Effector memory CD4-positive, alpha-beta T cell (primary cell): ENCODE measurements at places on chromosomes 4 and X.

GRCh38 chrX:103817502-103817901 is 14.6 kb downstream of the RAB9B start:
- H3K4me1 ChIP-seq: no peaks in the 10 kb centered on the region
- no peaks in the 10 kb centered on the region for H3K36me3 ChIP-seq
- no peaks in the 10 kb centered on the region for H3K27me3 ChIP-seq

DNA sequence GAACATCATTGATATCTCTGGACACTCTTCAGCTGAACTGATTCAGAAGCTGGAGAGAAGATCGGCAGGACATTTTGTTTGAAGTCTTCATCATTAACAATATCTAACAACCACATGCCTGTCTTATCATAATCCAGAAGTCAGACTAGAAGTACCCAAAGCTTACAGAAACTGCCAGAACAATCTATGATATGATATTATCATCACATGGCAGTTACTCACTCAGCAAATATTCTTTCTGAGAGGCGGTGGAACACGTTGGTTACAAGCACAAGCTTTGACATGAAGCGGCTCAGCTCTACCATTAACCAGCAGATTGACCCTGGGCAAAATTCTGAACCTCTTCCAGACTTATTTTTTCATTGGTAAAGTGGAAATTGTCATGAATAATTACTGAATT is 69.4 kb upstream of the KIT start:
- H3K4me3 ChIP-seq: no peak overlapping the region
- no peak overlapping the region for H3K27ac ChIP-seq
- no peaks in the 10 kb centered on the region for H3K27me3 ChIP-seq
- no peaks in the 10 kb centered on the region for H3K36me3 ChIP-seq
- no peaks in the 10 kb centered on the region for H3K4me1 ChIP-seq

- H3K36me3 ChIP-seq: no peaks in the 10 kb centered on the region
- no peak overlapping the region for H3K4me3 ChIP-seq
- H3K4me1 ChIP-seq: no peaks in the 10 kb centered on the region
- no peak overlapping the region for H3K27ac ChIP-seq
- no peak for DNase-seq
Observed at GRCh38 chrX:69177511-69178162, 12.4 kb upstream of the PJA1 start.

DNA sequence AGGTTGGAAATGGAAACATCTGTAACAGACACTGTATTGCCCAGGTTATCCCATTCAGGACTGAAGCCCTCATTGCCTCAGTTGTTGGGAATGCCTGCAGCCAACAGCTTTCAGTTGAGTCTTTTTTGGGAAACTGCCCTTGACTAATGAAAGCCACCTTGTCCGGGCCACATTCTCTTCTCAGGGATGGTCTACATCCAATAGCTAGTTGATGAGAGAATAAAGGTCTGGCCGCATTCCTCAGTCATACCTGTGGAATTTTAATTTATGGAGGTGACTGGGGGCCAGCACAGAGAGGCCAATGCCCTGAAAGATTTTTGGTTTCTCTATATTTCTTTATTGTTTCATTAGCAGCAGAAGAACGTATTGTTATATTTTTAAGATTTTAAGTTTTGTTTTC is 147.6 kb upstream of the MSX1 start:
- H3K4me1 ChIP-seq: no peaks in the 10 kb centered on the region
- DNase-seq: no peak
- H3K27me3 ChIP-seq: no peaks in the 10 kb centered on the region
- no peaks in the 10 kb centered on the region for H3K36me3 ChIP-seq

DNA sequence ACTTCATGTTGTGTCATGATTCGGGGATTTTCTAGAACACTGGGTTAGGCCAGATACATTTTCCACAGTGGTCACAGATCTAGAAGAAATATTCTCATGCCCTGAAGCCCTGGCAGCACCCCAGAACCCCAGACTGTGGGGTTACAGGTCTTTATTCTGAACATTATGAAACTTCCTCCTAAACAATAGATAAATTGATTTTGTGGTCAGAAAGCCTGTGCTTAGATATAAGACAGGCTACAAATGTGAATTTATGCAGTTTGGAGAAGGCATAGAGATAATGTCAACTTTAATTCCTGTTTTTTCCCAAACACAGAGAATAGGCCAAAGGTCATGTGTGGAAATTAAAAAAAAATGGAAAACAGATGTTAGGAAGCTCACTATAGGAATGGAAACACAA is 492.9 kb downstream of the SPRY1 start:
- no peaks in the 10 kb centered on the region for H3K4me1 ChIP-seq
- H3K27me3 ChIP-seq: no peaks in the 10 kb centered on the region
- DNase-seq: no peak
- H3K4me3 ChIP-seq: no peak overlapping the region
- H3K27ac ChIP-seq: no peak overlapping the region
- no peaks in the 10 kb centered on the region for H3K36me3 ChIP-seq

GRCh38 chr4:7818399-7818911 is 121.2 kb downstream of the AFAP1 start:
- no peak overlapping the region for H3K4me3 ChIP-seq
- H3K36me3 ChIP-seq: peaks cover 32% of the 10 kb centered on the region
- DNase-seq: no peak
- no peaks in the 10 kb centered on the region for H3K27me3 ChIP-seq
- H3K4me1 ChIP-seq: no peaks in the 10 kb centered on the region

- no peaks in the 10 kb centered on the region for H3K27me3 ChIP-seq
- no peaks in the 10 kb centered on the region for H3K36me3 ChIP-seq
- DNase-seq: no peak
- H3K27ac ChIP-seq: no peak overlapping the region
- H3K4me3 ChIP-seq: no peak overlapping the region
Observed at GRCh38 chr4:158962393-158962792, 140.5 kb upstream of the RAPGEF2 start.

DNA sequence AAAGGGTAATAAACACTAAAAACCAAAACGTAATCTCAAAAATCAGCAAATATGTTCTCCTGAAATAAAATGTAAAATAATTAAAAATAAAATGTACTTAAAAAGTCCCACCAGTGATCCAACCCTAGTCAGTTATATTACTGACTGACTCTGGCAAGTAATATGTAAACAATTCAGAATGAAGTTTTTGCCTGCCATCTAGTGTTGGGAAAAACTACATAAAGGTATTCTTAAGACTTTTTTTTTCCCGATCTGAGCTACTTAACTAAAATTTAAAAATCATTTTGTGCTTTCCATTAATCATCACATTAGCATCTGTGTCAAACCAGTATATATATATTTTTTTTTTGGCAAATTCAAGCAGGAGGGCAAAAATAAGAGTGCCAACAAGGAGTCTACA is 24.0 kb downstream of the RCHY1 start:
- no peak overlapping the region for H3K27ac ChIP-seq
- H3K4me3 ChIP-seq: no peak overlapping the region
- no peaks in the 10 kb centered on the region for H3K4me1 ChIP-seq
- no peaks in the 10 kb centered on the region for H3K27me3 ChIP-seq

GRCh38 chr4:128341634-128342033 is 54.0 kb upstream of the PGRMC2 start:
- H3K27me3 ChIP-seq: no peaks in the 10 kb centered on the region
- H3K4me3 ChIP-seq: no peak overlapping the region
- no peaks in the 10 kb centered on the region for H3K36me3 ChIP-seq
- no peak overlapping the region for H3K27ac ChIP-seq
- DNase-seq: no peak

- H3K4me1 ChIP-seq: no peaks in the 10 kb centered on the region
- H3K27me3 ChIP-seq: no peaks in the 10 kb centered on the region
- no peak overlapping the region for H3K27ac ChIP-seq
Observed at GRCh38 chrX:96692454-96692853, 7.8 kb downstream of the DIAPH2 start.

DNA sequence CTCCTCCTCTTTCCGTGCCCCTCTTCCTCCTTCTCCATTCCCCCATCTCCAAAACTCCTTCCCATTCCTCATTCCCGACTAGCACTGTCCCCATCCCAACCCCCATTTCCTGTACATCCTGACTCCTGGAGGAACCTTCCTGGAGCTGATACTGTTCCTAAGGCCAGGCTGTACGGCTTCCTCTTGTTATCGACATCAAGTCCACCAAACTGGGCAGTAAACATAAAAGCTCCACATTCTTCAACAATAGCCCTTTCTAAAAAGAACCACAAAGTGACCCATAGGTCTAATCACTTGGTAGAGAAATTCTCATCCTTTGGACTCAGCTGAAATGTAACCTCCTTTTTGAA is 22.9 kb downstream of the AWAT2 start:
- H3K27me3 ChIP-seq: no peaks in the 10 kb centered on the region
- DNase-seq: no peak
- no peaks in the 10 kb centered on the region for H3K36me3 ChIP-seq

DNA sequence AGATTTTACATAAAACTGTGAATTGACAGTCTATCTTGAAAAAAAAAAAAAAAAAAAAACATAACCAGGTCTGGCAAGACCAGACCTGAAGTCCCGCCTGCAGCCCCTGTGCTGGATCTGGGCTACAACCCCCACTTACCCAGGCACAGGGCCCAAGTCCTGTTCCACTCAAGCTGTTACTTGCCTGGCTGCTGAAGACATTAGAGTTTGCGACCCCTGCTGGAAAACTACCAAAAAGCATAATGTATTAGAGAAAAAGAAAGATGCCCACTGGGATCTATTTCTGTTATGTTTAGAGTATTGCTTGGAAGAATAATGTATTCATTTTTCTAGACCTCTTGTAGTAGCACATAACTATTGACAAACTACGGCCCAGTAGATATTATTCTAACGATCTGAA is 4.7 kb downstream of the HS3ST1 start:
- peaks cover 17% of the 10 kb centered on the region for H3K4me1 ChIP-seq
- DNase-seq: no peak
- H3K36me3 ChIP-seq: no peaks in the 10 kb centered on the region

- no peak for DNase-seq
- H3K4me3 ChIP-seq: no peak overlapping the region
- H3K4me1 ChIP-seq: no peaks in the 10 kb centered on the region
- H3K36me3 ChIP-seq: no peaks in the 10 kb centered on the region
Observed at GRCh38 chrX:152878976-152879755, 18.7 kb upstream of the ZNF185 start.

DNA sequence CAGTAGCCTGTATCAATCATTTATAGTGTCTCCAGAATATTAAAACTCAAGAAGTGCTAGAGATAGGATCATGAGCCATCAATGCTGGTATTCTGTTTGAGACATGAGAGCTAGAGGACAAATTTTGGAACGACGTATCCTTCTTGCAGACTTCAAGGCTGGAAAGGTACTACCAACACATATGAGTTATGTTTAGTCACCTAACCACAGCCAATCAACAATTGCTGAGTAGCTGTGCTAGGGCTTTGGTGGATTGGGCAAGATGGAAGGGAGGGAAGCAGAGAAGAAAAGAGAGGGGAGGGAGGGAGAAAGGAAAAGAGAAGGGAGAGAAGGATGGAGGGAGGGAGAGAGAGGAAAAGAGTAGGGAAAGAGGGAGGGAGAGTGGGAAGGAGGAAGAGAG is 21.6 kb upstream of the RAI2 start:
- no peak for DNase-seq
- H3K27me3 ChIP-seq: no peaks in the 10 kb centered on the region
- H3K4me1 ChIP-seq: no peaks in the 10 kb centered on the region
- no peak overlapping the region for H3K27ac ChIP-seq
- no peaks in the 10 kb centered on the region for H3K36me3 ChIP-seq
- no peak overlapping the region for H3K4me3 ChIP-seq

DNA sequence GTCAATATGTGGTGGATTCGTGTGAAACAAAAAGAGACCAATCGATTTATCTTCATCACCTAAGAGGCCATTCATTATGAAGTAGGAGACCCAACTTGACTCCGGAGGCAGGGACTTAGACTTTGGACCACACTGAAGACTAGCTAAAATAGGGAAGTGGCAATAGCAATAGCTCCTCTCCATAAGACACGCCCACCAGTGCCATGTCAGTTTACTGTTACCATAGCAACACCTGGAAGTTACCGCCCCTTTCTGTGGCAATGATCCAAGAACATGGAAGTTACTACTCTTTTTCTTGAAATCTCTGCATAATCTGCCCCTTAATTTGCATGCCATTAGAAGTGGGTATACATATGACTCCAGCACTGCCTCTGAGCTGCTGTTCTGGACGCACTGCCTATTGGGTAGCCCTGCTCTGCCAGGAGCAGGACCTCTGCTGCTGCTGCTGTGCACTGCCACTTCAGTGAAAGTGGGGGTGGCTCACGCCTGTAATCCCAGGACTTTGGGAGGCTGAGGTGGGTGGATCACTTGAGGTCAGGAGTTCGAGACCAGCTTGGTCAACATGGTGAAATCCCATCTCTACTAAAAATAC is 163.2 kb downstream of the PRKX start:
- no peak overlapping the region for H3K4me3 ChIP-seq
- no peaks in the 10 kb centered on the region for H3K4me1 ChIP-seq
- no peaks in the 10 kb centered on the region for H3K36me3 ChIP-seq
- H3K27me3 ChIP-seq: no peaks in the 10 kb centered on the region
- no peak overlapping the region for H3K27ac ChIP-seq

- H3K36me3 ChIP-seq: no peaks in the 10 kb centered on the region
- DNase-seq: no peak
- H3K4me1 ChIP-seq: no peaks in the 10 kb centered on the region
- H3K4me3 ChIP-seq: no peak overlapping the region
- no peaks in the 10 kb centered on the region for H3K27me3 ChIP-seq
Observed at GRCh38 chr4:23153076-23153475, 460.3 kb downstream of the GBA3 start.

DNA sequence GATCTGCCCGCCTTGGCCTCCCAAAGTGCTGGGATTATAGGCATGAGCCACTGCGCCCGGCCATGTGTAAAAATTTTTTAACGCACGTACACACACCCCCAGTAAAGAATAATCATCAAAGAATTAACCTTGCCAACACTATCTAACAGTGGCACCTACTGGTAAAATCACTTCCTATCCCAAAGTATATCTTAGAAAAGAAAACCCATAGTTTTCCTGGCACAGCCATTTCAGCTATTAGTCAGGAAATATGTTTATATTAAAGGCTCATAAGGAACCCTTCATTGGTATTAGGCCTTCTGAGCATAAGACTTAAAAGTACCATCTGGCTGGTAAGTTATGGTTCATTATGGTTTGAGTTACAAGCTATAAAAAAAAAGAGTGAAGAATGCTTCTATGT is 14.1 kb downstream of the S100G start:
- no peak overlapping the region for H3K27ac ChIP-seq
- no peaks in the 10 kb centered on the region for H3K27me3 ChIP-seq
- no peaks in the 10 kb centered on the region for H3K4me1 ChIP-seq
- no peaks in the 10 kb centered on the region for H3K36me3 ChIP-seq
- no peak for DNase-seq

- no peak overlapping the region for H3K27ac ChIP-seq
- no peak overlapping the region for H3K4me3 ChIP-seq
- DNase-seq: no peak
- H3K27me3 ChIP-seq: no peaks in the 10 kb centered on the region
- no peaks in the 10 kb centered on the region for H3K36me3 ChIP-seq
Observed at GRCh38 chr4:165861363-165861762, 11.7 kb upstream of the TLL1 start.

- no peak overlapping the region for H3K4me3 ChIP-seq
- H3K27me3 ChIP-seq: no peaks in the 10 kb centered on the region
Observed at GRCh38 chrX:119809185-119809666, 17.8 kb upstream of the RPL39 start.

- H3K27ac ChIP-seq: no peak overlapping the region
- no peak for DNase-seq
- H3K36me3 ChIP-seq: no peaks in the 10 kb centered on the region
- H3K27me3 ChIP-seq: no peaks in the 10 kb centered on the region
- H3K4me1 ChIP-seq: no peaks in the 10 kb centered on the region
Observed at GRCh38 chr4:3851211-3851610, 85.0 kb downstream of the ADRA2C start.
